Kasumi-1 (cell line): ENCODE measurements at places on chromosomes 16 and 17.
A peak's percentile ranks its signal among the peaks of the same experiment; 100 is the strongest.

DNA sequence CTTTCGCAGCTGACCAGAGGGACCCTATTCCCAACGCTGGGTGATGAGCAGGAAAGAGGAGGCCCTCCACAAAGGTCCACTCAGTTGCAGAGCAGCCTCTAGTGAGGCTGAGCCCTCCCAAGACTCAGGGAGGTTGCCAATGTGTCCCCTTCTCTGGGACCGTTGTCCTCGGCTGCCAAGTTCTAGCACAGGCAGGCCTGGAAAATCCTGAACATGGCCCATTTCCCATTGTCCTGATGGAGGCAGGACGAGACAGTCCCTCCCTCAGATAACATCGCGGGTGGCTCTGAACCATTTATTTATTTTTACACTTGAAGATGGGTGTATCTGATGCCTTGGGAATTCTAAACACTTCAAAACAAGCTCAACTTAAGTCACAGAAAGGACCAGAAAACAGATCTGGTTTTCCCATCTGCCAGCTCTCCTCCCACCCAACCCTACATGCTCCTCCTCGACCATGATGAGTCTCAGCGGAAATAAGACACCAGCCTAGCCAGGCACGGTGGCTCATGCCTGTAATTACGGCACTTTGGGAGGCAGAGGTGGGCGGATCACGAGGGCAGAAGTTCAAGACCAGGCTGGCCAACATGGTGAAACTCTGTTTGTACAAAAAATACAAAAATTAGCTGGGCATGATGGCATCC is 12.8 kb downstream of the CDIP1 start:
- no peak for DNase-seq

DNA sequence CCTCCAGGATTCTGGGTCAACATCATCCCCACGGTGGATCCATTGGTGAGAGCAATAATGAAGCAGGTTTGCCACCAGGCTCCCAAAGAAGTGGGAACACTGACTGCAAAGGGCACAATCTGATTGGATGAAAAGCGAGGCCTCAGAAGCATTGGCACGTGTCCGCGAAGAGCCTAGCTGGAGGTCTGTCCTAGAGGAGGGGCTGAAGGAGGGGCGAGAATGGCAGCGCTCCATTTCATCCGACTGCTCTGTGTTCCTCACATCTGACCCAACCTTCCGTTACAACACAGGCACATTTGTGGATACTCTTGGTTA is 79.9 kb downstream of the MRC2 start:
- no peak for DNase-seq

DNA sequence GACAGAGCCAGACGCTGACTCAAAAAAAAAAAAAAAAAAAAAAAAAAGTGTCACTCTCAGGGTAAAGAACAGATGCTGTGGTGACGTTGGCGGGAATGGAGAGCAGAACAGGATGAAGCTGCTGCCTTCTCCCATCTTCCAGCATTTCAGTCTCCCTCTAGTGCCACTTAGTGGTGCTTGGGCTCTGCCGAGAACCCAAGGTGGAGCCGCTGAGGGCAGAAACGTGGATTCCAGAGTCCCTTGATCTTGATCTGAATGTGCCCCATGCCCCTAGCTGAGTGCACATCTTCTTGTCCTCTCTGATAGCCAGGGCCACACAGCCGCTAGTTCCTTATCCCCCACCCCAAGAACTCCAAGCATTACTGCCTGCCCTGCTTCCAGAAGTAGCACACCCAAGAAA is 43.2 kb upstream of the FA2H start:
- DNase-seq = no peak

GRCh38 chr17:63178530-63178929 is 212.5 kb downstream of the TANC2 start:
- DNase-seq = no peak

GRCh38 chr16:85602402-85603202 is 10.5 kb upstream of the GSE1 start:
- DNase-seq = no peak

- DNase-seq = no peak
Observed at GRCh38 chr16:53809088-53809932, 105.4 kb downstream of the FTO start.

DNA sequence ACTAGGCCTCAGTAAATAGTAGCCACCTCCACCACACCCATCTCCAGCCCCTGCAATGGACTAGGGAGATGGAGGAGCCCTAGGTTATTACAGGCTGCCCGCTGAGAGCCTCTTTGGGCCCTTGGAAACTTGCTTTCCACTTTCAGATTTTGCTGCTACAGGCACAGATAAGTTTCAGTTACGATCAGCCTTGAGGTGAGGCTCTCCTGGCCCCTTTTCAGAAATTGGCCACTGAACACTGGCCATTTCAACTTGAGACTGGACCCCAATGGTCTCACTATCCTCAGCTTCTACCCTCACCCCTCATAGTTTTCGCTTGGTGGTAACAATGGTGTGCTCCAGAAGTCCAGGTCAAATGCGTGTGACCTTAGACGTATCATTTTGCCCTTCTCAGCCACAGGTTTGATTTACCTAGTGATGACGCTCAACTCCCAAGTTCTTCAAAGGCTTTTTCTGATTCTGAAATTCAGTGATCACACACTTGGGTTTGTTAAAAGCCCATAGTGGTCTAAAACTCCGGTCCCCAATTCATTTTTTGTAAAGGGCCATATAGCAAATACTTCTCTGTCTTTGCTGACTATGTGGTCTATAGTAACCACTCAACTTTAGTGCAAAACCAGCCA is 1.0 kb downstream of the PMM2 start:
- no peak for DNase-seq

- DNase-seq = no peak
Observed at GRCh38 chr17:45787044-45787443, 2.9 kb downstream of the CRHR1 start.

DNA sequence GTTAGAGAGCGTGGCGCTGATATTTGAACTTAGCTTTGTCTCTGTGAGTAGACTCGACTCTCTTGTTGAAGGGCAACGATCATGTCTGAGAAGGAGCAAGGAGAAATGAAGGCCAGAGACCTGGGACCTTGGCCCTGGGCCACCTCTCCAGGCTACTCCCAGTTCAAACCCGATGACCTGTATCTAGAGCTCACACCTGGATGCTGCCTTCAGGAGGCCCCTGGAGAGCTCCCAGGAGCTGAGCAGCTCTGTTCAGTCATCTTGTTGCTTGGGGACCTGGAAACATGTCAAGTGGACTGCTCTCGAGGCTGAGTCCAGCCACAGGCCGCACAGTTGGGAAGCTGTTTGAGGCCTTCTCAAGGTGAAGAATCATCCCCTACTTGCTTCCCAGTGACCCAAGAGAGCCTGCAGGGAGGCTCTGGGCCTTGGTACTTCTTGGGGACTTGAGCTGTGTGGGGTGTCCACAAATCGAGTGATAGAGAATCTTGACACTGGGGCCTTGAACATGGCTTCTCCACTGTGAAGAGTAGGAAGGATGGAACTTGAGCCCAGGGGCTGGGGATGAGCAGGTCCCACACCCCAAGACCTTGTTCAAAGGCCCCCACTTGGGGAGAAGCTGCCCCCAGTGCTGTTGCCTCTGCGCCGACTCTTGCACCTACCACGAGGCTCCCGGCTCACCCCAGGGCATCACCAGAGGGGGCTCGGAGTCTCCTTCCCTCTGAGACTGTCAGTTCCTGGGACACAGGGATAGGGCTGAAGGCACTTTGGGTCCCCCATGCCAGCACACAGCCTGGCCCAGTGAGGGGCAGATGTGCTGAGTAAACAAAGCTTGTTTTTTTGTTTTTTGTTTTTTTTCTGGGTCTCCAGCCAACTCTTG is 112.1 kb downstream of the IRX5 start:
- no peak for DNase-seq

DNA sequence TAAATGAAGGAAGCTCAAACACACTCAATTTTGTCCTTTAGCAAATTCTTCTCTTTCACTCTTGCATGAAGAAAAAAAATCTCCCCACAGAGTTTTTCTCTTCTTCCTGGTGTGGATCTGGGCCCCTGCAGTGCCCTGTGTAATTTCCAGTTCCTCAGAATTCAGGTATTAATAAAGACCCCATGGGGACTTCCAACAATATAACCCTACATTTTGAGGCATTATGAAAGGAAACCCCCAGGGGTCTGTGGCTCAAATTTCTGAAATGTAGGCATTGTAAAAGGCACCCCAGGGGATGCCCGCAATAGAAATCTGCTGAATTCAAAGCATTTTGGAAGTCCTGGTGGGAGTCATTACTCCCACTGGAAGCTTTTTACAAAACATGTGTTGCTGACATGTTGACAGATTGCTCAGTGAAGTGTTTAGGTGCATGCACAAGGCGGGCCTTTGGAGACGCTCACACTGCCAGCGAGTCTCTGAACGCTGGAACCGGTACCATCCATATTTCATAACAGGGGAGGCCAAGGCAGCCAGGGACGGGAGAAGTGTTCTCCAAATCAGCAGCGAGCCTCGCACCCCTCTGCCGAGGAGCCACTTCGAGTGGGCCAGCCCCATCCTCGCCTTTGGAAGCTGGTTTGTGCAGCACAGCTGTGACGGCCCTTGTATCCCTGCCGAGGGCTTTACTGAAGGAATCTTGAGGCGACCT is 154.0 kb downstream of the ZNF423 start:
- DNase-seq = no peak

GRCh38 chr17:75507733-75508719 is 7.3 kb downstream of the CASKIN2 start:
- DNase-seq = no peak

GRCh38 chr17:66654106-66654740 is 180.7 kb upstream of the CACNG5 start:
- no peak for DNase-seq

DNA sequence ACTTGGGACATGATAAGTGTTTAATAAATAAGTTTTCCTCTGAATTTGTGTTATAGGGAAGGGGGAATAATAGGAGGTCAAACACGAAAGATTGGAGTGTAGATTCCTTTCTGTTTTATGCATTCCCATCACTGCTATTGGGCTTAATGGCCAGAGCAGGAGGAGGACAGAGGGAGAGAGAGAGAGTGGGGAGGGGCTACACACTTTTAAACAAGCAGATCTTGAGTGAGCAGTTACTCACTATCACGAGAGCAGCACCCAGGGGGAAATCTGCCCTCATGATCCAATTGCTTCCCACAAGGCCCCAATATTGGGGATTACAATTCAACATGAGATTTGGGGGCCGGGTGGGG is 505.0 kb downstream of the GRIN2A start:
- no peak for DNase-seq

DNA sequence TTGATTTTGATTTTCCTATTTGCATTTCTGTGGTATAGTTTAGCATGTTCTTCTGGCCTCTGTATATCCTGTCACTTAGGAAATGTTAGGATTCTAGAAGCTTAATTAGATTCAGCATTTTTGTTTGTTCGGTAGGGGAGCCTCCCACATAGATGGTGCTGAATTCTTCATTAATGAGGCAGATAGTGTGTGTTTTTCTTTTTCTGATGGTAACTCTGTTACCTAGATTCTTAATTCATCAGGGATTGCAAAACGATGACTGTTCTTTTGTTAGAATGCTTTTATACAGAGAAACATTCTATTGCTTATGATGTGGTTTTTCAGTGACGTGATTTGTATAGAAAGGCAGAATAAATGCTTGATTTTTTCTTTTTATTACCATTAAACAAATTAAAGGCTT is 19.0 kb downstream of the BANP start:
- DNase-seq = no peak

- DNase-seq = no peak
Observed at GRCh38 chr17:11885051-11885450, 112.2 kb downstream of the ZNF18 start.

- DNase-seq = no peak
Observed at GRCh38 chr17:48211787-48212186, 104.2 kb downstream of the SNX11 start.

- DNase-seq = no peak
Observed at GRCh38 chr17:12369065-12369464, 296.6 kb upstream of the MYOCD start.

DNA sequence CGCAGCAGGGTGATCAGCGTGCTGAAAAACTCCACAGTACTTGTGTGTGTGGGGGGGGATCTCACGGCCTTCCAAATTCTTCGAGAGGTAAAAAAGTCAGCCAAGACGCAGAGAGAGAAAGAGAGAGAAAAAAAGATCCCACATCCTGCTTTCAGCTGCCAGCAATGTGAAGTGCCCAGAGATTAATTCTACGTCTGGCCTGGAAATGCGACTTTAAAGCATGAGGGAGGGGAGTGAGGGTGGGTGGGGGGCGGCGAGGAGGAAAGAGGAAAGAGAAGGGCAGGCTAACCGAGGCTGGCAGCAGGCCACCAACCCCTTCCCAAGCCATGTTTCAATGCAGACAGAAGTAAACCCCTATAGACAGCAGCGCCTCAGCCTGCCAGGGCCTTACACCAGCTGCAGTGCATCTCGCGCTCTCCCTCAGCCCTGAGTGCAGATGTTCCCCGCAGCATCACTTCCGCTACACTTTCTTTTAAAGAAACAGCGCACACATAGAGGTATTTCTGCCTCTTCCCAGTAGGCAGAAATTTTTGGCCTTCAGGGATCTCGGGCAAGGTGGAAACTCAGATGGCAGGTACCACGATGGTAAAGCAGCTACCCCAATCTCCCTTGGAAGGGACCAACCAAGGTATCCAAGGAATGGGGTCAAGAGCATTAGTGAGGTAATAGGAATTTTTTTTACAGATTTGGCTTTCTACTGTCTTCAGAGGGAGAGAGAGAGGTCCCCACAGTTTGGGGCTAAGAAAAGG is 87.8 kb downstream of the SMG6 start:
- DNase-seq = peak; percentile 43

- DNase-seq = no peak
Observed at GRCh38 chr16:6096931-6097670, 999.5 kb upstream of the EEF2KMT start.

GRCh38 chr17:28071891-28072606 is 29.6 kb downstream of the NLK start:
- no peak for DNase-seq

- DNase-seq = no peak
Observed at GRCh38 chr17:14737984-14738651, 437.2 kb downstream of the HS3ST3B1 start.

DNA sequence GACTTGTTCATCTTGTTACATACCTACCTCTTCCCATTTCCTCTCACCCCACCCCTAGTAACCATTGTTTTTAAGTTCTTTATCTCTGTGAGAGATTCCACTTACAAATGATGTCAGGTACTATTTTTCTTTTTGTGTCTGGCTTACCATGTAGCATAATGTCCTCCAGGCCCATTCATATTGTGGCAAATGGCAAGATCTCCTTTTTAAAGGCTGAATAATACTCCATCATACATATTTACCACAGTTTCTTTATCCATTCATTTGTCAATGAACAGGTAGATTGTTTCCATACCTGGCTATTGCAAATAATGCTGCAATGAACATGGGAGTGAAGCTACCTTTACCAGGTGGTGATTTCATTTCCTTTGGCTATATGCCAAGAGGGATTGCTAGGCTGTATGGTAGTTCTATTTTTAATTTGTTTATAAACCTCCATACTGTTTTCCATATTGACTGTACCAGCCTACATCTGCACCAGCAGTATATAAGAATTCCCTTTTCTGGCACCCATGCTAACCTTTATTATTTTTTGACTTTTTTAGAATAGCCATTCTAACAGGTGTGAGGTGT is 53.9 kb downstream of the NSRP1 start:
- DNase-seq = no peak

- DNase-seq = no peak
Observed at GRCh38 chr16:88197481-88198456, 185.0 kb upstream of the ZNF469 start.

GRCh38 chr17:18984273-18985114 is 20.1 kb downstream of the FAM83G start:
- DNase-seq = no peak
